ENCODE measurements at places on chromosomes 11 and 22.

- DNase-seq = no peak
Observed at GRCh38 chr11:122785031-122785541, 53.2 kb upstream of the CRTAM start.

DNA sequence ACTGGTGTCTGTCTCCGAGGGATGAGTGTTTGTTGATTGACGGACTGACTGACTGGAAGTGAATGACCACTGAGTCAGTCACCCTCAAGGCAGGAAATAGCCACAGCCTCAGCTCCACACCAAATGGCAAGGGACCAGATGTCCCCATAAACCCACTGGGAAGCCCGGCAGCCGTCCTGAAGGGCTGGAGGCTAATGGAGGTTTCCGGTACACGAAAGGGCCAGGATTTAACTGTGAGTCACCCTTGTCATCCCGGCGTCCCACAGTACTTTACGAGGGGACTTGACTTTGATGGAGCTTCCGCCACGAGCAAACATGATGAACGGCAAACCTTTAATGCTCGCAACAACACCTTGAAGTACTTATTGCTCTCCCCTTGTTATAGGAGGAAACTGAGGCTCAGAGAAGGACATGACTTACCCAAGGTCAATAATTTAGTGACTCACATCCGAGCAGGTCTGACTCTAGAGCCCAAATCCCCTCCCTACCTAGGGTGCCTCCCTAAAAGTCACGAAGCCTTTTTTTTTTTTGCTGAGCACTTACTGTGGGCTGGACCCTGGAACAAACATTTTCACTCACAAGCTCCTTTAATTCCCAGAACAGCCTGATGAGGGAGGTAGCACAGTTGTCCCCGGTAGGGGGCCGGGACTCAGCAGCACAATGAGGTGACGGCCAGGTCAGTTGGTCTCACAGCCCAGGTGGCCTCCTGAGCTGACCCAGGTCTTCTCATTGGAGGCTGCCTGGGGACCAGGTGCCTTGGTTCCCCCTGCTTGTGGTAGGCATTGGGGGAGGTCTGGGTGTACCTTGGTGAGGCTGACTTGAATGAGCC is 25.2 kb upstream of the GCAT start:
- DNase-seq = peak; percentile 70

GRCh38 chr11:63551091-63551888 is 11.9 kb downstream of the PLAAT2 start:
- DNase-seq = no peak

DNA sequence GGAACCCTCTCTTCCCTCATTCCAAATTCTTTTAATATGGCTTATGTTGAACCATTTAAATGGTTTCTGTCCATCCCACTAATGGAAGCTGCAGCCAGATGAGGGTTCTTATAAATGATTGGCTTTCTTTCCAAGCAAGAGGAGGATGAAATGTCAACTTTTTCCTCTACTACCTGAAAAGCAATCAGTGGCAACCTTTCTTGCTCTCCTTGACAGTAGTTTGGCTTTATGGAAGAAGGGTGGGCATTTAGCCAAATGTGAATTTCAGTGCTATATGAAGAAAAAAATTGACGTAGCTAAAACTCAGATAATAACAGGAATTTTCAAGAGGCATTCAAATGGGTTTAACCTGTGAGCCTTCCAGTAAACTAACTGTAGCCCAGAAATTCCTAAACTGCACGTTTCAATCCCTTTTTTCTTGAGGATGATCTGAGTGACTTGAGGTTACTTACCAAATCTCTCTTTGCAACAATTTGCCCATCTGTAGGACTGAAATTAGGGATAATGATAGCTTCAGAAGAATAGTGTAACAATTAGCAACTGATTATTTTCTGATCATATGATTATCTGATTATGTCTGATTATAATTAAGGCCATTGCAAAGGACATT is 90.9 kb downstream of the EXT2 start:
- no peak for DNase-seq

GRCh38 chr11:7561562-7561961 is 47.8 kb downstream of the PPFIBP2 start:
- DNase-seq = no peak

DNA sequence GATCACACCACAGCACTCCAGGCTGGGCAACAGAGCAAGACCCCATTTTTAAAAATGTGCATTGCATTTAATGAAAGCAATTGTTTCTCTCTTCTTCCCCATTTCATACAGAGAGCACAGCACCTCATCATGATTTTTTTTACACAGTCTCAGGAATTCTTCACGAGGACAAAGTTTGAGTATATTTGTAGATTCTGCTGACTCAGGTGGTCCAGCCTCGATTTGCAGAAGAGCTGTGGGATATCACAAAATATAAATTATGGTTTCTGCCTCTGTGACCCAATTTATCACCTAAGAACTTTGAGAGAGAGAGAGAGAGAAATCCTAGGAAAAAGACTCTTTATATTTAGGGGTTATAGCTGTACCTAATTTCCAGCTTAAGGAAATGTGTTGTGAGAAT is 19.8 kb downstream of the CASP5 start:
- no peak for DNase-seq

GRCh38 chr11:28743061-28743550 is 634.9 kb downstream of the METTL15 start:
- no peak for DNase-seq

DNA sequence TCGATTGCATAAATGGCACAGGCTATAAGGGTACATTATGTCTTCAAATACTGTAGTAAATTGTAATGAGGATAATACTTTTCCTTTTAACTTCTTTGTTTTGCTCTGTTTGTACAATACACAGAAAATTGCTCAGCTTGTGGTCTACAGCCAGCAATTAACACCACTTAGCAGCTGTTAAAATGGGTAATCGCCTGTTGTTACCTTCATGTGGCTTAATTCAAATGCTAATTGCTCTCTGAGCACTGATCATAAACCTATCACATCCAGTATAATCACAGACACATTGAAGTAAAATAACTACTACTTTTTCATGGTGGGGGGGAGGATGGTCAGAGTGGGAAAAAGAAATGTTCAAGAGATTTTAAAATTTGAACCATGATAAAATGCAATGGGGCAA is 1164.1 kb upstream of the CNTN5 start:
- DNase-seq = no peak

Data from GM23248 (cell line).